Fibroblast of skin of left quadriceps (primary cell): ENCODE measurements at places on chromosomes 1 and 21.

- no peak for DNase-seq
Observed at GRCh38 chr1:147612366-147612765, 58.0 kb downstream of the ACP6 start.

DNA sequence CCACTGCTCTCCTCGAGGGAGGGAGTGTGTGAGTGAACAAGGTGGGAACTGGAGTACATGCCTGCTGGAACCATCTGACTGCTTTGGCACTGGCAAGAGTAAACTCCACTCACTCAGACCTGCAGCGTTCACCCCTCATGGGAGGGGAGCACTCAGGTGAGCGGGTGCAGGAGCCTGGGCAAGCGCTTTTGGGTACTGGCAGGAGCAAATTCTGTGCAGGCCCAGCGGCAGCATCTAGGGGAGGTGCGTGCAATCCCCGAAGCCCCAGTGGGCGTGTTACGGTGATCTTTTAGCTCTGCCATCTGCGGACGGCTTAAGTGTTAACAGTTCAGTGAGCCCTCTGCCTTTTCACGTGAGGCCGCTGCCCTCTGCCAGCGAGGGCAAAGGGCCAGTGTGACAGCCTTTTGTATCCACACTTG, 127.4 kb downstream of the PATJ start:
- no peak for DNase-seq

DNA sequence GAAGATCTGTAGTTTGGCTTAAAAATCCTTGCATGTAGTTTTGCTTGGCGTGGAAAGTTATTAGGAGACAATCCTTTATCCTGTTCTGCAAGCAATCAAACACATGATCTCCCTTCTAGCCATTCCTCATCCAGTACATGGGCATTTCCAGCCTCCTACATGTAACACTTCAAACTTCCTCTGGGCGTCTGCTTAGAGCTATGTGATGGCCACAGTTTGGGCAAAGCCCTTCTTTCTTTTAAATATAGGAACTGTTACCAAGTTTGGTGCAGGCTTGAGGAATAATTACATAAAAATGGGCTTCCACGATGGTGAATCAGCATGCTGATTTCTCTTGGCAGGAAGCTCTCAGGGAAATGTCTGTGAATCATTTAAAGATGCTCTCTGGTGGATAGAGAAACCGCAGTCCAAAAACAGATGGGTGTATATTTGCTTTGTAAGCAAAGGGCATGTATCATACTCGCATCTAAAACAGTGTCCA, 176.9 kb upstream of the FMN2 start:
- DNase-seq: peak; percentile 92

DNA sequence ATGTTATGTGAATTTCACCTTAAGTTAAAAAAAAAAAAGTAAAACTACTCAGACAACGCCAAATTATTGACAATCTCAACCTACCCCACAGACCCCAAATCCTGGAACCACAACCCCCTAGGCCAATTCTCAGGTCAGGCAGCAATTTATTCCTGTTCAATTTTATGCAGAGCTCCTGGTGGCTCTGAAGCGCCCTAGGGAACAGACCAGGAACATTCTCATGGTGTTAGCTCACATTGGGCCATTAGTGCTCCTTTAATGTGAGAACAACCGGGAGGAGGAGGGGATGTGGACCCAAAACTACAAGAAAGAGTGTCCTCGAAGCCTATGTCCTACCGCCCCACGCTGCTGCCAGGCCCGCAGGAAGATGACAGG, 403 bp upstream of the PSEN2 start:
- no peak for DNase-seq

DNA sequence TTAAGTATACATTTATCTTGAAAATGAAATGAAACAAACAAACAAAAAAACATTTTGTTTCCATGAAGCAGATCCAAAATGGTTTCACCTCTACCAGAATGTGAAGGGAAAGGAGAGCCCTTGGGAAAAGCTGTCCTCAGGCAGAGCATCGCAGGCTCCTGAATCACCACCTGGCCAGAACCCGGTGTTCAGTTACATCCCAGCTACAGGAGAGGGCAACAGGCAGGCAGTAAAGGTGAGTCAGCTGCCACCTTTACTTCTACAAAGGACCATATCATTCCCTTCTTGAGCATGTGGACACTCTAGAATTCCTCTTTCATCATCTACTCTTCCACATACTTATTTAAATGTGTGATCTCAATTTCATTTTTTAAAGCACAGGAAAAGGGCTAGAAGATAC, 151.2 kb downstream of the PIGK start:
- DNase-seq: no peak

DNA sequence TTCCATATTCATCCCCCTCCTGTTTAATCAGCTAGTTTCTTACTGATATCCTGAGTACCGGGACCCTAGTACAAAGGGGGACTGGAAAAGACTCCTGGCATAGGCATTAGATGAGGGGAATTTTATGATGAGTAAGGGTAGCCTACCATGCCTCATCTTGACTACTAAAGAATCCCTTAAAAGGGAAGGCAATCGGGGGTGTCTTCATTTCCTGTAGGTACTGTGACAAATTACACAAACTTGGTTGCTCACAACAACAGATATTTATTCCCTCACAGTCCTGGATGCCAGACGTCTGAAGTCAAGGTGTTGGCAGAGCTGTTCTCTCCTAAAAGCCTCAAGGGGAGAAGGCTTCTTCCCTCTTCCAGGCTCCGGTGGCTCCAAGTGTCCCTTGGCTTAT, 28.9 kb upstream of the RUNX1 start:
- no peak for DNase-seq

DNA sequence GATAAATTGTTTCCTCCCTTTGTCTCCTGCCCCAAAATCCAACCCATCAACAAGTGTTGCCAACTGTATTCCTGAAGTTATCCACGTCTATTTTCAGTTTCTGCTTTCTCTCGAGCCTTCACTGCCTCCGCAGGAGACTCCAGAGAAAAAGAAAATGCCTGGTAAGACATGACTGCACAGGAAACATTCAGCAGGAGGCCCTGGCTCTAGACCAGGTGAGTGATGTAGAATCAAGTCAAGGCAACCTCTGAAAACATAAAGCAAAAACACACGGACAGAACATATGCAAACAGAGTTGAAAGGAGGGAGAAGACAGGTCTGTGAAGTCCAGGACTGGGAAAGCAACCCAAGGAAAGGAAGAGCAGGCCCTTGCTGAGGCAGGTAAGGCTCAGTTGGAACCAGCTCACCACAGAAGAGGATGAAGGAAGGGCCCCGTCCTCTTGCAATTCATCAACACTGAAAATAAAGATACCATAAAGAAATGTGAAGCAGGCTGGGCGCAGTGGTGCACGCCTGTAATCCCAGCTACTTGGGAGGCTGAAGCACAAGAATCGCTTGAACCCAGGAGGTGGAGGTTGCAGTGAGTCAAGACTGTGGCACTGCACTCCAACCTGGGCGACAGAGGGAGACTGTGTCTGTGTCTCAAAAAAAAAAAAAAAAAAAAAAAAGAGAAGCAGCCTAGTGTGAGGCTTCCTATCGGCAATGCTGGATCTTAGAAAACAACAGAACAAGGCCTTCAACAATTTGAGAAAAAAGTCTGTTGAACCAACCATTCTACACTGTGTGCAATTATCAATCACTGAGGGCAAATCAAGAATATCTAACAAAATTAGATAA, 8.8 kb downstream of the NOL9 start:
- DNase-seq: no peak

DNA sequence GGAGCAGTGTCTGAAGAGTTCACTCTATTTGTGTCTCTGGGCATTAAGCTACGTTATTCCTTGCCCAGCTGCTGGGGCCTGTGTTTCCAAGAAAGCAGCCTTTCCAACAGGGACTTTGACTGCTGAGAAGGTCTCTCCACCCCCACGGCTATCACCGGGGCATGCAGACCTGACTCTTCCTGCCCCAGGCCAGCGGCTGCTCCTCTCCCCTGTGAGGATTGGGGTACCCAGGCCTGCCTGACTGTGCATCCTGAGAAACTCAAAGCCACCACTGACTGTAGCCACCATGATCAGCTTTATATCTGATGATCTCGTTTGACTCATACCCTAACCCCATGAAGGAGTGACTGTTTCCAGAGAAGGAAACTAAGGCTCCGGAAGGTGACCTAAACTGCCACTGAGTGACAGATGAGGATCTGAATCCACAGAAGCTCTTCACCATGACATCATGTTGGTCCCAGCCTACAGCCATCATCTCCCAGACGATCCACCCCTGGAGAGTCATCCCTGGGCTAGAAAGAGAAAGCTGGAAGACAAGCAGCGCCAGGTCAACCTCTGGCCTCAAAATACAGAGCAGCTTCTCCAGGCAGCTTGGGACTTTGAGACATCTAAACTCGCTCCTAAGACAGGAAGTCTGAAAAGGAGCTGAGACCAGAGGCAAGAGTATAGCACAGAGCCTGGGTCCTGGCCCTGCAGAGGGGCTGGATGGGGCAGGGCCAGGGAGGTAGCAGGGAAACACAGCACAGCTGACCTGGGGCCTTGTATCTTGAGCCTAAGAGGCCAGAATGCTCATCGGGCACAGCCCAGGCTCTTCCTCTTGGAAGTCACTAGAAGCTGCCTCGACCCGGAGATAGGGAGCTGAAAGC, 244.0 kb upstream of the VAMP3 start:
- DNase-seq: no peak

DNA sequence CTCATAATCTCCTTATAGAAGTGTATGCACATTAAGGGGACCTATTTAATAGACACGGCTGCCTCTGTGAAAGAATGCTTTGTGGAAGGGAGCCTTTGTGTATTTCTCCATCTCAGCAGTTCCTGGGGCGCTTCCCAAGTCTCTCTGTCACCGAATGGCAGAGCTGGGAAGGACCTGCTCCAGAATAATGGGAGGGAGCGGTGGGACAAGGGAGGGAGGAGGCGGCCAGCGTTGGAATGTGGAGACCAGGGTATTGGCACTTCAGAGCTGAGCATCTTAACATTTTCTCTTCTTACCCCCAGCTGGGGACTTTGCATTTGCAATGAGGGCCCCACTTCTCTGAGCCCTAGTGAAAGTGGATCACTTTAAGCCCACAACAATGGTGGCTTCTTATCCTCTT, 23.9 kb downstream of the CACHD1 start:
- no peak for DNase-seq

DNA sequence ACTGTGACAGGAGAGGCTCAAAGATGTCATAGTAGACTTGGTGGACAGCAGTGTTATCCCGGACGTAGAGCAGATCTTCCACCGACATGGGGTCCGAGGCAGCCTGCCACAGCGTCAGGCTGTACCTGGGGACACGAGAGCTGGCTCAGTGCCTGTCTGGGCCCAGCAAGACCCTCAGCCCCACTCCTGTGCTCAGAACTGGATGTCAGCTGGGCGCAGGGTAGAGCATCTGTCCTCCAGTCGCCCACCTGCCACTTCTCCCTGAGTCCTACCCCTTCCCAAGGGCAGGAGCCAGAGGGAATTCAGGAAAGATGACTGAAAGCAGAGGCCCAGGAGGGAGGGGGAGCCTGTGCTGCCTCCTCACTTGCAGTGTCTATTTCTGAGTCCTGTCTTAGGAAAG, 11.7 kb downstream of the FAM151A start:
- DNase-seq: no peak

GRCh38 chr1:19315378-19316198, 3.5 kb downstream of the SLC66A1 start:
- DNase-seq: no peak

DNA sequence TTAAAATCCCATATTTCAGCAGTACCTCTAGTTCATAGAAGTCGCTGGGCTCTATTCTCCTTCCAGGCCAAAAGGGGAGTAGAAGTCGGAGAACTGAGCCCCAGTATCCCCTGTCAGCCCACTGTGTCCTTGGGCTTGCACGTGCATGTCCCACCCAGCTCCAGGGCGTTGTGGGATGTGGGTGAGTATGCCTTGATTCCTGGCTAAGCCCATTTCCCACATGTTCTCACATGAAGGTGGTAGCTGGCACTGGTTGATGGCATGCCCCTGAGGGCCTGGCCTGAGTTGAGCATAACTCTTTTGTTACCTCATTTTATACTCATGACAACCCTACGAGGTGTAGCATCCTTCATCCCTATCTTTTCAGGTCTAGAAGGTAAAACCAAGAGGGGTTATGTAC, 8.0 kb downstream of the SLC6A17 start:
- DNase-seq: no peak

DNA sequence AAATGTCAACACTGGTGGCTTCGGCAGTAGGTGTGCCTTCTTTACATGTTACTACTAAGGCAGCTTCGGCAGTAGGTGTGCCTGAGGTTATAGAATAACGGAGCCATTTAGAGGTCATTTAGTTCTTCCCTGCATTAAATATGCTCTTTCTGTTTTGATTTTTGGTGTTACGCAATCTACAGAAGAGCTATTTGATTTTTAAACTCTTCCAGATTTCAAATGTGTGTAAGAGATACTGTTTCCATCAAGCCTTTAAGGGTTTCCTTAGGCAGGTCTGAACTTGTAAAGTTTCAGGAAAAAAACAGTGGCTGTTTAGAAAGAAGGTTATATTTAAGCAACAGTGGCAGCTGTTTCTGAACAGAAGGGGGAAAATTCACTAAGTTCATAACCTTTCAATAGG, 54.8 kb downstream of the PIK3R3 start:
- DNase-seq: no peak

DNA sequence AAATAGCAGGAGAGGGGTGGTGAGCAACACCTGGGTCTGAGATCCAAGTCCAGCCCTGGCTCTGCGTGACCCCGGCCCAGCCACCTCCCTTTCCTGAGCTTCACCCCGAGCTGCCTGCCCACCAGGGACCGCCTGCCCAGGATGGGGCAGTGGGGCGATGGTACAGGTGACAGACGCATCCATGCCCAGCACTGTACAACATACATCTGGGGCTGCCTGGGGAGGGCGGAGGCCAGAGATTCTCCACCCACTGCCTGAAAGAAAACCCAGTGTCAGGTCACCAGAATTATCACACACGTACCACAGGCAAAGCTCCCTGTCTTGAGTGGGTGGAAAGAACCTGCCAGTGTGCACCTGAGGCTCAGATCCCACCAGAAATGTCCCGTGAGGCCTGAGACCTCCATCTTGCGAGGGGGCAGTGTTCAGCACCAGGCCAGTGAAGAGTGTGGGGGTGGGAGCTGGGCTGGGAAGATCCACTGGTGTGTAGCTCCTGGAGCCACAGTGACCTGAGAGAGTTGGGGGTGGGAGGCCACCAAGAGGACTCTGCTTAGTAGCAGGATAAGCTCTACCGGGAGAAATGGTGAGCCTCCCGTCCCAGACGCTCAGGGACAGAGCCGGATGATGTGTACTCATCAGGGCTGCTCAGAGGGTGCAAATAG, 81.5 kb downstream of the DMRTB1 start:
- DNase-seq: no peak

DNA sequence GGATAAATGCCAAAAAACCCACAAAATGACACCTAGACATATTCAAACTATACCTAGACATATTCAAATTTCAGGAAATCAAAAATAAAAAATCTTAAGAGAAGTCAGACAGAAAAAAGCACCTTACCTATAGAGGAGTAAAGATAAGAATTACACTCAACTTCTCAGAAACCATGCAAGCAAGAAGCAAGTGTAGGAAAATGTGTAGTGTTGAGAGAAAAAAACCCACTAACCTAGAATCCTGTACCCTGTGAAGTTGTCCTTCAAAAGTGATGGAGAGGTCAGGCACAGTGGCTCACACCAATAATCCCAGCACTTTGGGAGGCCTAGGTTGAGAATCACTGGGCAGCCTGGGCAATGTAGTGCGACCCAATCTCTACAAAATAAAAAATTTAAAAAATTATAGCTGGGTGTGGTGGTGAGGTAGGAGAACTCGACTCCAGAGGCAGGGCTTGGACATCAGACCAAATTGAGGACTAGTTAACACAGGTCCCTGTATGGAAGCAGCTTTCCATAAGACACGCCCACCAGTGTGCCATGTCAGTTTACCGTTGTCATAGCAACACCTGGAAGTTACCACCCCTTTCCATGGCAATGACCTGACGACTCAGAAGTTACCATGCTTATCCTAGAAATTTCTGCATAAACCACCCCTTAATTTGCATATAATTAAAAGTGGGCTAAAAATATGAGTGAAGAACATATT, 20.7 kb downstream of the PDIK1L start:
- no peak for DNase-seq
